ENCODE measurements at places on chromosomes 6 and 20.

GRCh38 chr6:402901-403658, 11.5 kb downstream of the IRF4 start:
- no peak for DNase-seq

DNA sequence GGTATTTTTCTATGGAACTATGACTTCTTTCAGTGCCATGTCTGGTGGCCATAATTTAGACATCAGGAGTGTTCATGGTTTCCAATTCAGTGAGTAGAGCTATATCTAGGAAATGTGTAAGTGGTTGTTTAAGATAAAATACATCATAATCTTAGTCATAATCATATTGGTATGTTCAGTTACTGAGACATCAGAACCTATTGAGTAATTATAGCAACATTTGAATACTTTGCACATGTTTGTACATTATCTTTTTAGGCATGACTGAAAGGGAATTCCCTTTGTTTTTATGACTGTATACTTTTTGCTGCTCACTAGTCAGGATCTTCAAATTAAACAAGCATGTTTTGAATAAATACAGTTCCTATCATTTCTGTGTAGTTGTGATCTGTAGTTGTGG, 64.0 kb downstream of the STXBP5 start:
- DNase-seq: no peak

GRCh38 chr6:43216200-43216599, 13.1 kb downstream of the DNPH1 start:
- DNase-seq: no peak

- DNase-seq: no peak
Observed at GRCh38 chr6:108302386-108302785, 7.5 kb downstream of the AFG1L start.

DNA sequence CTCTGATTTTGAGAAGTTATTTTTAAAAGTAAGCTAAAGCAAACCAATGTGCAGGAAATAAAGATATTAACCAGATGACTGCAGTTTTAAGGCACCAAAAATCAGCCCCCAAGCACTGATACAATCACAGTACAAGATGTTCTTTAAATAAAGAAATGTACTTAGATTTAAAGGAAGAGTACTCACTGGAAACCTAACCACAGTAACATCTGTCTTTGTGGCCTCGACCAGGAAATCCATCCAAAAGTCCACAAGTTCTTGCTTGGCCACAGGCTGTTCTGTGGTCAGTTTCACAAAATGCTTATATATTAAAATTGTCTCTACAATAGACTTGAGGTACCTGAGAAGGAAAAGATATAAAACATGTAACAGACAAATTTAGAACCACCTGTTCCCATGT, 105.9 kb upstream of the MAP7 start:
- DNase-seq: no peak

DNA sequence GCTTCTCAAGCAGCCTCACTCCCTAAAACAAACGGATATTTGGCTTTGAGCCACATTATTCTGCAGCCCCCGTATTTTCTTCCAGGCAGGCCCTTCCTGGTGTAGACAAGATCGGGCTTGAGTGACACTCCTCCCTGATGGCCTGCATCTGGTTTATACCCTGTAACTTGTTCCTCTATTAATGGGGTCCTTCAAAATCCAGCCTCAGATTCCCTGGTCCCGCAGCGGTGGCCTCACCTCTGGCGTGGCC, 375 bp upstream of the TMEM14C start:
- no peak for DNase-seq

GRCh38 chr6:169160855-169161560, 92.6 kb downstream of the THBS2 start:
- no peak for DNase-seq

DNA sequence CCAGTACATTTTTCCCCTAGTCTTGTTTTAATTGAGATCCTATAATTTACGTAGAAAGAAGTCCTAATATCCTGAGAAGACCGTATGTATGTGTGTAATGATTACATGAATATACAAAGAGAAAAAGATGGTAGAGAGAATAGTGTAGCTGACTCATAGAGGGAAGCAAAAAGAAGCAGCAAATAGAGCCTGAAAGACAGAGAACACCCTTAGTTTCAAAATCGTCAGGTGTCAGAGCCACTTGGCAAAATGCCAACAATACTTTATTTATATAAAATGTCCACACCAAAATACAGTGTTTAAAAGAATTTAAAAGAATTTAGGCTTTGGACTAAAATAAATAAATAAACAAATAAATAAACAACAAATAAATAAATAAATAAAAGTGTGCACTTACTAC, 1414.1 kb upstream of the EYS start:
- no peak for DNase-seq

GRCh38 chr6:163605385-163606097, 191.0 kb downstream of the QKI start:
- DNase-seq: no peak

DNA sequence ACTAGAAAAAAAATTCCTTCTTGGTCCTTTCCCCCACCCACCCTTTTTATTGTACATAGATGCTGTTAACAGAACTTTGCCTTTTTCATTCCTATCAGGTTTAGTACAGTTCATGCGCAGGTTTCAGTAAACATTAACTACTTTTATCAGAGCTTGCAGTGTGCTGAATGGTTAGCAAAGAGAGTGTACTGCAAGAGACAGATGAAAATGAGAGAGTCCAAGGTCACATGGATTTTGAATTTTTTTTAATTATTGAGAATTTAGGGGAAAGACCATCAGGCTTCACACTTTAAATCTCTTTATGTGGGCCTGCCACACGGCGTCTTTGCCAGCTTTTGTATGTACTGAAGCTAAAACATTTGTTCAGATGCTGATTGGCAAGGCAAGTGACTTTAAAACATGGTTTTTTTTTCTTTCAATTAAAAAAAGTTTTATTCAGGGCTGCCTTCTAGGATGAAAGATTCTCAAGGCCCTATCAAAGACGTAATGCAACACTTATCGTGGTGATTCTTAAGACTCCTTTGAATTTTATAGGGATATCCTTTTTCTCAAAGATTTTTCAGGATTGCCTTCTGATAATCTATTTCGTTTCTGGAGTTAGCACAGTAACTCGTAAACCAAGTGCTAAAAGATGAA, 32.2 kb downstream of the RREB1 start:
- peak; percentile 53 for DNase-seq

DNA sequence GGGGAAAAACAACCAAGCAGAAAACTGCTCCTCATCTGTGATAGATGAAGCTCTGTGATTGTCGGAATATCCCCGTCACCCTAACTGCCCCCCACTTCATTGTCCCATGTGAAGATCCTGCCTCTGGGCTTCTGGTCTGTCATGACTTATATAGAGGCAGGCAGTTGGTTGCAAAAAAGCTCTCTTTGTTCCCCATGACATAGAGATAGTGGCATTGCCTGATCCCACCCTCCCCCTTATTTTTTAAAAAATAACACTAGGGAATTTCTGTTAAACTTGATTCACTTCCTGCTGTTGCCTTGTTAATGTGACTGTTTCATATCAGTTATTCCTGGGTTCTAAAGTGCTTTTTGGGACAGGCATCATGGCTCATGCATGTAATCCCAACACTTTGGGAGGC, 203.1 kb downstream of the JARID2 start:
- no peak for DNase-seq

- DNase-seq: peak; percentile 100
Observed at GRCh38 chr20:33993576-33994221, at the start of gene RALY. Gene RALY (plus strand): TSS chr20:33993911. CDS start chr20:34072075, 78,164 bp downstream.

GRCh38 chr20:36040571-36040970, 72.2 kb downstream of the CNBD2 start:
- no peak for DNase-seq

- DNase-seq: peak; percentile 19
Observed at GRCh38 chr6:41901882-41902519, 6.8 kb upstream of the USP49 start.

DNA sequence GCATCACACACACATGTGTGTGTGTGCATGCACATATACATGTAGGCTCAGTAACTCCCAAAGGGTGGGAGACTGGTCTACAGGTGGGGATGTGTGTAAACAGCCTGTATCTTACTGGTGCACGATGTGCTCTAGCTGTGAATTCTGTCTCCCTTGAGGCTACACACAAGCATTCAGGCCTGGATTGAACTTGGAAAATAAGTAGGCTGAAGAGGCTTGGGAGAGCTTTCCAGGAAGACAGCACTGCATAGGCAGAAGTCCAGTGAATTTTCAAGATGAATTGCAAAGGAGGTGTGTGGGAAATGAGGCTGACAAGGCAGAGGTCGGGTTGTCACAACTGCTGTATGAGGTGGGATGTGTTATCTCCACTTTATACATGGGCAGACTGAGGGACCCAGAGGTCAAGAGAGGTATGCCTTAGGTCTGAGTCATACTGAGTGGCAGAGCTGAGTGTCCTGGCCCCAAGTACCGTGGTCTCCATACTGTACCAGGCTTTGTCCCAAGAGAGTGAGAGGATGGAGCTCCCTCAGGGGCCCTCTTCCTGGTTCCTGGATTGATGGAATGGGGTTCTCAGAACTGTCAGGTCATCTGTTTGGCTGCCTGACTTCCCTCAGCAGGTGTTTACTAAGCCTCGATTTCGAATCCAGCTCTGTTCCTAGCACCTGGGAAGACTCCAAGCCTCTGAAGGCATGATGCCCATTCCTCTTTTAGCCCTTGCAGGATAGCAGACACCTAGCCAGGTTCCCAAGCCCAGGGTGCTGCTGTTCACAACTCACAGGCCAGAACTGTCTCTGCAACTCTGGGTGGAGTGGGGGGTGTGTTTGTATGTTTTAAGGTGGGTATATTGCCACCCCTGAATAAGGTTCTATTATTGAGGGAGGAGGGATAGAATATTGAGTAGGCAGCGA, 14.4 kb downstream of the SNPH start:
- DNase-seq: no peak

- DNase-seq: no peak
Observed at GRCh38 chr6:129785047-129785755, 75.2 kb upstream of the ARHGAP18 start.
